Hematopoietic multipotent progenitor cell treated with erythropoietin and hydrocortisone succinate and interleukin-3 and kit ligand, for 4 days (in vitro differentiated cells): ENCODE measurements at places on chromosomes 16 and 17.

DNA sequence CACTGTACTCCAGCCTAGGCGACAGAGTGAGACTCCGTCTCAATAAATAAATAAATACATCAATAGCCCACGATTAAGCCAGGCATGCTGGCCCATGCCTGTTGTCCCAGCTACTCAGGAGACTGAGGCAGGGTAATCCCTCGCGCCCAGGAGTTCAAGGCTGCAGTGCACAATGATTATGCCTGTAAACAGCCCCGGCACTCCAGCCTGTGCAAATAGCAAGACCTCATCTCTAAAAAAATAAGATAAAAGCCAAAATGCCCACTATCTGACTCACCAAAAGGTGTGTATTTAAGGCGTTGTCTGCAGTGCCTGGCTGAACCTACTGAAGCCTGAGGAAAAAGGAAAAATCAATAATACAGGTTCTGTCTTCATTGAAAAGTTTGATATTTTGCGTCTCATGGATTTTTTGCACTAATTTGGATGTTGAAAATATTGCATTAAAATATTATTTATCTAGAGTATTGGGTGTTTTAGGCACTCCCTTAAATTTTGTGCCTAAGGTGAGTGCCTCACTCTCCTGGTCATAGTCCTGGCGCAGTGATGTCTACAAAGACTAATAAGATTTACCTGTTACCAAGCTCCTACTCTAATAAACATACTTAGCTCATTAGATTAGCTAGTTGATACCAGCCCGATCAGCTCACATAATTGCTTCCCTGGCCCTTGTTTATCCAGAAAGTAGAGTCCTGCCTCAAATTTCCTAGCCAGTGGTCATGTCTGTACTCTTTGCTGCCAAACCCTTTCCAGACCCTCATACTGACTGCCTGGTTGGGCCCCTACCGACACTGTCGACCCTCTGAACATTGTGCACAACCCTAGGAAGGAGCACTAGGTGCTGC, 24.7 kb upstream of the TOB1 start:
- DNase-seq: no peak

GRCh38 chr17:14935139-14935841, 329.8 kb downstream of the PMP22 start:
- DNase-seq: no peak

GRCh38 chr16:78146807-78147206, 47.4 kb downstream of the WWOX start:
- peak; percentile 16 for DNase-seq

GRCh38 chr17:28470266-28470913, 3.1 kb upstream of the SLC13A2 start:
- no peak for DNase-seq

GRCh38 chr16:2042171-2042985, 5.3 kb downstream of the NTHL1 start:
- DNase-seq: no peak
